Suprapubic skin (tissue), 4 donors: ENCODE measurements at places on chromosomes 16 and 17. TPM values are rescaled to one million over a fixed set of nuclear protein-coding genes. Genes with fewer than 3 reads are reported as not detected.

The MILR1 gene
- not detected for total RNA-seq

The DCAF7 gene
- 25.5 TPM for total RNA-seq

The ADAMTS18 gene
- 0.16 TPM for total RNA-seq

The TIMM22 gene
- 12.6 TPM for total RNA-seq

The SOX8 gene
- 4.0 TPM for total RNA-seq

The KCNJ18 gene
- 2.3 TPM for total RNA-seq

GRCh38 chr16:66658143-66658859, 38.2 kb downstream of the CMTM4 start:
- no peak for DNase-seq

- no peak for DNase-seq
These were observed 122.8 kb downstream of the ZFHX3 start for GRCh38 chr16:72924927-72925630.

DNA sequence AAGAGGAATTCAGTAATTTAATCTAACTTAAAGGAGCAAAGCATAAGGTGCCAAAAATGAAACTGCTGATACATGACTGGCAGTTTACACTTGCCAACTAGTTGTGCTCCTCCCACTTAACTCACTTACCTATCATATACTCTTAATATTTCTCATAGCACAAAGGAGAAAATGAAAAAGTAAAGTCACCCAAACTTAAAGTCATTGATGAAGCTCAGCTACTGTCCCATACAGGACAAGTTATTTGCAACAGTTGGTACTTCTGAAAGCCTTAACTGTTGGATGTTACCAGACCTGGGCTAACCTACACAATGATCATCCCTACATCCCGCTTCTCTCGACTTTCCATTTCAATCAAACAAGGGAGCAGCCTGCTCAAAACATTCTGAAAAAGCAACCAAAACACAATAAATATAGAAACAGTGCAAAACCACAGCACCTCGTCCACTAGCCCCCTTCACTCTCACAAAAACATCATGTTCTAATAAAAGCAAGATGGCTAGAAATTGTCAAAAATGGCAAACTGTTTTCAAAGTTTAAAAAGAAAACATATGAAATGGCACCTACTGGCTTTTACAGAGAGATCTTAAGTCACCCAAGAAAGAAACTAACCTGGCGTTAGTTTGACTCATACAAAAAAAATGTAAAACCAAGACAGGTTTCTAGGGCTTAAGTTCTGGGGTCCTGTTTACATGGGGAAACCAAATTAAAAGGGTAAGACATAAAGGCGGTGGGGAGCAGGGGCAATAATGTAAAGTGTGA, 868 bp downstream of the MED13 start:
- no peak for DNase-seq

GRCh38 chr17:58337600-58338453, 9.2 kb upstream of the TSPOAP1 start:
- peak; percentile 91 for DNase-seq

GRCh38 chr16:5056352-5056751, 9.4 kb downstream of the C16orf89 start:
- DNase-seq, result no peak

- no peak for DNase-seq
These were observed 3.5 kb downstream of the FOXJ1 start for GRCh38 chr17:76137351-76138233.

- no peak for DNase-seq
These were observed 46.6 kb upstream of the LCMT1 start for GRCh38 chr16:25064937-25065336.

DNA sequence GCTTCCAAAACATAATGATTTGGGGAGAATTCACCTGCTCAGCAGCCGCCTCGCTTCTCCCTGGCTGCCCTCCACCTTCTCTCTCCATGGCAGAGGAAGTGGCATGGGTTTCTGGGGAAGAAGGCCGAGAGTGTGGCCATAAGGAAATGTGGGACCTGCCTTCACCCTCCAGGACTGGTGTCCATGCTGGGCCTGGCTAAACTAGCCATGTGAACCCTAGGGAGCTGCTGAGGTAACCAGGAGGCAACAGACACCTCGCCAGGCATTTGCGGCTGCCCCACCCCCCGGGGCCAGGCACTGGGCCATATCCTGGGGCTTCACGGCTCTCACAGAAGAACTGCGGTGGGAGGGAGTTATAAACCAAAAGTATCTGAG, 9.9 kb upstream of the CMTM4 start:
- peak; percentile 51 for DNase-seq

- DNase-seq, result no peak
These were observed 109.8 kb downstream of the CDK5R1 start for GRCh38 chr17:32596628-32597027.
